ENCODE measurements at places on chromosomes 6 and 20.

GRCh38 chr6:166417285-166417691 is 34.5 kb upstream of the MPC1 start:
- no peak for DNase-seq

- DNase-seq, result no peak
These were observed 14.2 kb upstream of the SHLD1 start for GRCh38 chr20:5735845-5736510.

- DNase-seq, result no peak
These were observed 191.3 kb downstream of the EPM2A start for GRCh38 chr6:145544041-145544440.

GRCh38 chr6:90087106-90087833 is 193.0 kb downstream of the GJA10 start:
- DNase-seq, result no peak

DNA sequence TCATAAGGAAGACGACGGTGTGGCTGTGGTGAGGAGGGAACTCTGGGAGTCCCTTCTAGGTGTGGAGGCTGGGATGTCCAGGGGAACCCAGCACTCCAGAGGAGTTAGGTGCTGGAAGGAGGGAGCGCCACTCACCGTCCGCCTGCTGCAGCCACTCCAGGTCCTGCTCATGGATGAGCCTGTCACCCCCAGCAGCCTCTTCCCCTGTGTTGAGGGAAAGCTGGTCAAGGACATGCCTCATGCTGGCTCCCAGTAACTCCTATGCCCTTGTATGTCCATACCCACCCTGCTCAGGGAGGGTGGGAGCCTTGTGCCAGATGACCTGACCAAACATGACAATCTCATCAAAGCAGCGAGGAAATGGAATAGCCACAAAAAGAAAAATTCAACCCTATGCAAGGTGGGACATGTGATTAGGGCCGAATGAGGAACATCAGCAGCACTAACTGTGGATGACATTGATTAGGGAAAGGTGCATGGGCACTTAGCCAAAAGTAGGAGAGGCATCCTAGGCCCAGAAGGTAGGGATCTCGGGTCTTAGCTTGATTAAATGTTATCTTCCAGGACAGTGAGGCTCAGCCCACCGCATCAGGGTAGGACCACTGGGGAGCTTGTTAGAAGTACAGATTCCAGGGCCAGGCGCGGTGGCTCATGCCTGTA is 3.0 kb downstream of the DNPH1 start:
- DNase-seq, result no peak

- no peak for DNase-seq
These were observed 13.0 kb downstream of the NCOA5 start for GRCh38 chr20:46076806-46077205.
